Dorsolateral prefrontal cortex (tissue), 122 donors: ENCODE measurements at places on chromosomes 7 and 10. TPM values are rescaled to one million over a fixed set of nuclear protein-coding genes. Genes with fewer than 3 reads are reported as not detected.
A peak's percentile ranks its signal among the peaks of the same experiment; 100 is the strongest.

DNA sequence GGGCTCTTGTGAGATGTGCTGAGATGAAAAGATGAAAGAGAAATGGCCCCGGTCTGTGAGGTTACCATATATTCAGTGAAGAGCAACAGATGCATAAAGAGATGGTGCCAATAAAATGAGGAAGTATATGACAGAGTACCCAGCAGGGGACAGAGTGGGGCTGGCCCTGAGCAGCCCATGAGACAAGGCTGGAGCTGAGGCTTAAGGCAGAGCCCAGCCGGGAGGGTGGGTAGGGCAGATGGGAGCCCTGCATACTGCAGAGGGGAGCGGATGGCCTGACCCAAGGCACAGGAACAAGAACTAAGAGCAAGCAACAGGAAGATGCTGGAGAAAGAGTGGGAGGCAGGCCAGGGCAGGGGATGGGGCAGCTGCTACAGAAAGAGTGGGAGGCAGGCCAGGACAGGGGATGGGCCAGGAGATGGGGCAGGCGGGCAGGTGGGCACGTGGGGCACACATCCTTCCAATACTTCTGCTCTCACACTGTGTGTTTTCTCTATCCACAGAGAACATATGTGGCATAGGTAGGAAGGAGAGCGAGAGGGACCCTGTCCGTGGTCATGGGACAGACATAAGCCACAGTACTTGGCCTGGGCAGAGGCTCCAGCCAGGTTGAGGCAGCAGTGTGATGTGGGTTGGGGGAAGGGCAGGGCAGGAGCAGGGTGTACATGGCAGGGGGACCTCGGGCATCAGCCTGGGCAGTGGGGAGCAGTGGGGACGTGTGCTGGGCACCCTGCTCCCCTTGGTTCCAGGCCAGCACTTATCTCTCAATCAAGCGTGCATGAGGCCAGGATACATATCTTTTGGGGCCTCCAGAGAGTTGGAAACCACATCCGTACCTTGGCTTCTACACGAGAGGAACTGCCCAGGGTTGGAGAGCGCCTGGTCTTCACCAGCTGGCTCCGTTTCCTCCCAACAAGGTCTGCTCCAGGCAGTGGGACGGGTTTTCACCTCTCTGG is 91.6 kb upstream of the IKZF1 start:
- no peak for DNase-seq

DNA sequence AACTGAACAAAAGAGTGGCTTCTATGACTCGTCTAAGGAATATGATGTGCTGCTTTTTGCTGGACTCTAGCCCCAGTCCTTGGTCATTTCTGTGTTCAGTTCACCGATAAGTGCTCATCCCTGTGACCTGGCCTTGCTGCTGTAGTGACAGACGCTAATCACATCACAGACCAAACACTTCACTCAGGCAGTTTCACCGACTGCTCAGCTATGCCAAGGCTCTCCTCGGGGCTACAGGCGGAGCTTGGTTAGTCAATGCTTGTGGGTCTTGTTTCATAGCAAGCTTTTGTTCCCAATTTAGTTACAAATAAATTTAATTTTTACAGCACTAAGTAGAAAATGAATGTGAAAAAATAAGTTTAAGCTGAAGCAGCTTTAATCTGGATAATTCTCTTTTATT is 190.8 kb upstream of the PRKCQ start:
- DNase-seq, result no peak

- DNase-seq, result no peak
Measured at GRCh38 chr10:79084972-79085597, 16.3 kb downstream of the ZMIZ1 start.

- no peak for DNase-seq
Measured at GRCh38 chr10:84117686-84118394, 21.5 kb upstream of the GHITM start.

- DNase-seq, result no peak
Measured at GRCh38 chr10:131573707-131574106, 262.2 kb upstream of the TCERG1L start.

Gene NPVF
- not detected for total RNA-seq

Gene DOCK4
- total RNA-seq, result 176 TPM

- peak; percentile 50 for DNase-seq
Measured at GRCh38 chr10:73590881-73591799, at the start of gene USP54. USP54 (minus strand) TSS chr10:73591342; CDS start chr10:73575658, 15,684 bp downstream.

GRCh38 chr10:133110133-133110532 is 22.4 kb downstream of the ADGRA1 start:
- DNase-seq, result no peak

GRCh38 chr10:129605986-129606518 is 139.0 kb downstream of the MGMT start:
- DNase-seq, result no peak

DNA sequence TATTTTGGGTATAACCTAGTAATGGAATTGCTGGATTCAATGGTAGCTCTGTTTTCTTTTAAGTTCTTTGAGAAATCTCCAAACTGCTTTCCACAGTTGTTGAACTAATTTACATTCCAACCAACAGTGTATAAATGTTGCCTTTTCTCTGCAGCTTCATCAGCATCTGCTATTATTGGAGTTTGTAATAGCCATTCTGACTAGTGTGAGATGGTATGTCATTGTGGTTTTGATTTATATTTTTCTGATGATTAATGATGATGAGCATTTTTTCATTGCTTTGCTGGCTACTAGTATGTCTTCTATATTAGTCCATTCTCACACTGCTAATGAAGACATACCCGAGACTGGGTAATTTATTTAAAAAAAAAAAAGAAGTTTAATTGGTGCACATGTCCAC is 248.6 kb upstream of the MAGI2 start:
- DNase-seq, result no peak

DNA sequence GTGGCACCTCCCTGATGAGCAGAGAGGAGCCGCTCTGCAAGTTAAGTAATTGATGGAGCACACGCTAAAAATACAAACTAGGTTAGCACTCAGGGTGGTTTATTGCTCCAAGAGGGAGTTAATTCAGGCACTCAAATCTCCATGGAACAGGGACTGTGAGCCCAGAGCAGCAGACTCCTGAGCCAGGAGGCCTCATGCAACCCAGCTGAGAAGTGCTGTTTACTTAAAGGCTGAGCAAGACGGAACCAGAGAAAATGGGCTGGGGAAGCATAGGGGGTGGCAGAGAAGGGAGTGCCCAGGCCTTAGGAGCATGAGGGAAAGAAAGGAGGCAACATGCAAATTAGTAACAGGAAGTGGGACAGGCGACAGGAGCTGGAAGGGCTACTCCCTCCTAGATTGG is 174.1 kb downstream of the KCNMA1 start:
- DNase-seq, result no peak

DNA sequence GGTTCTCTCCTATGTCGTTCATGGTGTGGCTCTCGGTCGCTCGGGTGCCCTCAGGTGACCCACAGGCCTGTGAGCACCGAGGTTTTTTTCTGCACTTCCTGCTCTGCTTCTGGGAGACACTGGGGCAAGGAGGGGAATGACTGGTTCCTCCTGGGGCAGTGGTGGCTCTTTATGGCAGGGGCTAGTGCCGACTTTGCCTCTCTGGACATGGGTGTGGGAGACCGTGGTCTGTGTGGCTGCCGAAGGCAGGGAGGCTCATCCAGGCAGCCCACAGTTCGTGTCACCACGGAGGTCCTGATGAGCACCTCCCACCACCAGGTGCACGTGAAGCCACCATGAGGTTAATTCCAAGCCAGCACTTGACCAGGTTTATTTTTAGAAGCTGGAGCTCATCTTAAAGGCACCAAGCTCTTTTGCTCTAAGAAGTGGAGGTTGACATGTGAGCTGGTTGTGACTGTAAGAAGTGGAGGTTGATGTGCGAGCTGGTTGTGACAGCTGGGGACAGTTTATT is 24.7 kb upstream of the DPYSL4 start:
- no peak for DNase-seq

GRCh38 chr7:158047391-158048059 is 540.1 kb downstream of the PTPRN2 start:
- no peak for DNase-seq

Gene NXPH1
- 22.8 TPM for total RNA-seq

Gene WNT16
- 0.46 TPM for total RNA-seq

- no peak for DNase-seq
Measured at GRCh38 chr10:30041196-30042105, 17.9 kb downstream of the JCAD start.

DNA sequence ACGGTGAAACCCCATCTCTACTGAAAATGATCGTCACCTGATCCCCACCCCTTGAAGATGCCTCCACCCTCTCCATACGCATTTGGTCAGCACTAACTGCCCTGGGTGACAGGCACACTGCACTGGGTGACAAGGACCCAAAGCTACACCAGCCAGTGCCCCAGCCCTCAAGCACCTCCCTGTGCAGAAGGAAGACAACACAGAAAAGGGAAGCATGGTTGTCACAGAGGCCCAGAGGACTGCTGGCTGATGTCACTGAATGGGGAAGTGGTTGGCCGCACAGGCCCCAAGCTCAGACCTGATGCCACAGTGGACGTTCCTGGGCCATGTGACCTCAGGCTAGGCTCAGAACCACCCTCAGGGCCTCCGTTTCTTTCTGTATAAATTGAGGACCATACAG is 4.2 kb upstream of the PILRA start:
- DNase-seq, result peak; percentile 58

Gene PKD2L1
- total RNA-seq, result 7.6 TPM

GRCh38 chr10:80468806-80469421 is 14.8 kb downstream of the TSPAN14 start:
- no peak for DNase-seq

DNA sequence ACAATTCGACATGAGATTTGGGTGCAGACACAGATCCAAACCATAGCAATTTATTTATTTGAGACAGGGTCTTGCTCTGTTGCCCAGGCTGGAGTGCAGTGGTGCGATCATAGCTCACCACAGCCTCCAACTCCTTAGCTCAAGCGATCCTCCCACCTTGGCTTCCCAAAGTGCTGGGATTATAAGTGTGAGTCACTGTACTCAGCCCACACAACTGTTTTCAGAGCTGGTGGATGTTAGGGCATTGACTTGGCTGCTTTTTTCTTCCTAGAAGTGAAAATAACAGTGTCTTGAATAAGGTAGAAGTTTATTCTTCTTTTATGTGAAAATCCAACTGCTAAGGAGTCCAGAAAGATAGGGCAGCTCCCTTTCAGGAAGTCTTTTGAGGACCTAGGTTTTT is 132.1 kb downstream of the CCDC3 start:
- no peak for DNase-seq

DNA sequence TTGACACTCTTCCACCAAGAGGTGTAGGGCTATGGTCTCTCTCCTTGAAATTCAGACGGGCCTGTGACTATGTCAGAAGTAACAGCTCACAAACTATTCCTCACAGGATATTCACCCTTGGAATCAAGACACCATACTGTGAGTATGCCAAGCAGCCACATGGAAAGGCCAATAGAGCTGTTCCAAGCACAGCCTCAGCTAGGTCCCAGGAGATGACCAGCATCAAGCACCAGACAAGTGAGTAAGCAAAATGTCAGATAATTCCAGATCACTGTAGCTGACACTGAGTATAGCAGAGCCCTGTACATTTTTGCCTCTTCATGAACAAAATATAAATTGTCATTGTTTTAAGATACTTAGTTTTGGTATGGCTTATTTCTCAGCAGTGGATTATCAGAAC is 88.1 kb upstream of the KCND2 start:
- DNase-seq, result no peak

GRCh38 chr10:90920986-90921666 is at the start of gene ANKRD1:
ANKRD1 (minus strand) TSS chr10:90921087; CDS start chr10:90921027, 60 bp downstream.
- DNase-seq, result no peak

Gene SRGN
- 48.0 TPM for total RNA-seq

- no peak for DNase-seq
Measured at GRCh38 chr10:124282326-124282725, 136.4 kb downstream of the OAT start.

DNA sequence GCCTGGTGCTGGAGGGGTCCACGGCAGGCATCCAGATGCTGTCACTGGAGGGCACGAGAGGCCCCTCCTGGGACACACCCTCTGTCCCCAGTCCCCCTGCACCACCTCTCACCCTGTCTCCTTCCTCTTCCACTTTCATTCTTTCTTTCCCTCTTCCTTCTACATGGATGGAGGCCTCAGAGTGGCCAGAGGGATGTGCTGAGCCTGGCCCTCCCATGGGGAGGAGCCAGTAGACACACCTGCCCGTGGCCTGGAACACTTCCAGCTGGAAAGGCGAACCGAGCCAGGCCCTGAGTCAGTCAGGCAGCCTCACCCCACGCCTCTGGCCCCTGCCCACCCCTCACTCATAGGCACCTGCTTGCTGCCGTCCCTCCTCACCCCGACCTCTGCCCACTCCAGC is 55.9 kb upstream of the MXI1 start:
- DNase-seq, result no peak

GRCh38 chr10:132310701-132311337 is 3.1 kb upstream of the STK32C start:
- no peak for DNase-seq

- DNase-seq, result no peak
Measured at GRCh38 chr10:458421-458851, 231.0 kb downstream of the DIP2C start.

Gene UCN3
- total RNA-seq, result not detected

- no peak for DNase-seq
Measured at GRCh38 chr10:100024748-100025147, 15.0 kb upstream of the DNMBP start.

- DNase-seq, result no peak
Measured at GRCh38 chr10:72688208-72688651, 3.7 kb upstream of the MCU start.
